ENCODE measurements at places on chromosomes 7 and 10. TPM values are rescaled to one million over a fixed set of nuclear protein-coding genes. Genes with fewer than 3 reads are reported as not detected.

ZFAND2A gene
- 18.7 TPM for total RNA-seq

NRG3 gene
- total RNA-seq = not detected

BTAF1 gene
- total RNA-seq = 39.8 TPM

SPDYE9 gene
- not detected for total RNA-seq

KCNIP2 gene
- 0.77 TPM for total RNA-seq

KLF14 gene
- under 0.01 TPM for total RNA-seq

All from fibroblast of lung (primary cell).